ENCODE measurements at places on chromosomes 6 and 20.
A peak's percentile ranks its signal among the peaks of the same experiment; 100 is the strongest.

DNA sequence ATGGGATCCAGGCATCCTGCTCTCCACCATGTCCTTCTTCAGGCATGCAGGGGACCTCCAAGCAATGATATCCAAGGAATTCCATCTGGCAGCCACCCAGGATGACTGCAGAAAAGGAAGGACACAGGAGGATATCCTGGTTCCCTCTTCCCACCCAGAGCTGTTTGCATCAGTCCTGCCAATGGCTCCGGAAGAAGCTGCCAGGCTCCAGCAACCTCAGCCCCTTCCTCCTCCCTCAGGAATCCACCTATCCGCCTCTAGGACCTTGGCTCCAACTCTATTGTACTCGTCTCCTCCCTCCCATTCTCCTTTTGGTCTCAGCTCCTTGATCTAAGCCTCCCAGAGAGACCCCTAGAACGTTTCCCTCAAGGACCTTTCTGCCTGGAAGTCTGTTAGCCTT is 733 bp upstream of the PSORS1C2 start:
- peak; percentile 46 for DNase-seq

DNA sequence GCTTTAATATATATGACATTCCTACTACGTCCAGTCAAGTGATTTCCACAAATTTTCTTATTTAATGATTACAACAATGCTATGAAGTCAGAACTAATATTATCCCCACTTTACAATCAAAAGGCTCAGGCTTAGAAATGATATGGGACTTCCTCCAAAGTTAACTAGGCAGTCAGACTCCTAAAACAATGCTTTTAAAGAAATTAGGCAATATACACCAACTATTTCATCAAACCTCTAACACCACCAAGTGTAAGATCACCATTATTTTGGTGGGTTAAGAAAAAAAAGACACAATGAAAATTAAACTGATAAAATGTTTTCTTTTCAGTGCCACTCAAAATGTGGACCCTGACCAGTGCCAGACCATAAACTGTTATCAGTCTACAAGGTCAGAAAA is 256.1 kb upstream of the RUNX2 start:
- no peak for DNase-seq

DNA sequence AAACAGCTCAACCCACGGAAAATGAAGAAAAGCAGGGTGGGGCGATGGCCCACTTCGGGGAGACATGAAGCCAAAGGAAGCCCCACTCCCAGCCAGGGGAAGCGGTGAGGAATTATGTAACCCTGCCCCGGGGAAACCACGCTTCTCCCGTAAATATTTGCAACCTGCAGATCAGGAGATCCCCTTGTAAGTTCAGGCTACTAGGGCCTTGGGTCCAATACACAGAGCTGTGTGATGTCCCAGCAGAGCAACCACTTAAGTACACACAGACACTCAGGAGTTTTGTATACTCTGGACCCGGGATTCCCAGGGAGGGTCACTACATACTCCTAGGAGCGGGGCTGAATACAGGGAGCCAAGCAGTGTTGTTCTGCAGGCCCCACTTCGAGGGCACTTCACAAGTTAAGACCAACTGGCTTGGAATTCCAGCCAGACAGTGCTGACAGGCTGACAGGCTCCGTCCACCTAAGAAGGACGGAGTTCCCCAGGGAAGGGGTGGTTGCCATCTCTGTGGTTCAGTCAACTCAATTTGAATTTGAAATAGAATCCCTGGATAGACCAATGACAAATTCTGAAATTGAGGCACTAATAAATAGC is 301.4 kb upstream of the THEMIS start:
- DNase-seq, result no peak

GRCh38 chr6:86712039-86712438 is 225.3 kb upstream of the HTR1E start:
- DNase-seq, result no peak

GRCh38 chr6:79635232-79635543 is 4.1 kb downstream of the SH3BGRL2 start:
- DNase-seq, result peak; percentile 65

All from IMR-90 (cell line).